ENCODE measurements at places on chromosomes 5 and 9.

- no peak for DNase-seq
These were observed 166.6 kb downstream of the SMARCA2 start for GRCh38 chr9:2181792-2182191.

- no peak for DNase-seq
These were observed 32.1 kb downstream of the NIPBL start for GRCh38 chr5:36908544-36909260.

GRCh38 chr9:36276781-36277181 lies 18.5 kb upstream of the GNE start:
- DNase-seq: no peak

- DNase-seq: no peak
These were observed 410.1 kb downstream of the CDH18 start for GRCh38 chr5:19577882-19578281.

DNA sequence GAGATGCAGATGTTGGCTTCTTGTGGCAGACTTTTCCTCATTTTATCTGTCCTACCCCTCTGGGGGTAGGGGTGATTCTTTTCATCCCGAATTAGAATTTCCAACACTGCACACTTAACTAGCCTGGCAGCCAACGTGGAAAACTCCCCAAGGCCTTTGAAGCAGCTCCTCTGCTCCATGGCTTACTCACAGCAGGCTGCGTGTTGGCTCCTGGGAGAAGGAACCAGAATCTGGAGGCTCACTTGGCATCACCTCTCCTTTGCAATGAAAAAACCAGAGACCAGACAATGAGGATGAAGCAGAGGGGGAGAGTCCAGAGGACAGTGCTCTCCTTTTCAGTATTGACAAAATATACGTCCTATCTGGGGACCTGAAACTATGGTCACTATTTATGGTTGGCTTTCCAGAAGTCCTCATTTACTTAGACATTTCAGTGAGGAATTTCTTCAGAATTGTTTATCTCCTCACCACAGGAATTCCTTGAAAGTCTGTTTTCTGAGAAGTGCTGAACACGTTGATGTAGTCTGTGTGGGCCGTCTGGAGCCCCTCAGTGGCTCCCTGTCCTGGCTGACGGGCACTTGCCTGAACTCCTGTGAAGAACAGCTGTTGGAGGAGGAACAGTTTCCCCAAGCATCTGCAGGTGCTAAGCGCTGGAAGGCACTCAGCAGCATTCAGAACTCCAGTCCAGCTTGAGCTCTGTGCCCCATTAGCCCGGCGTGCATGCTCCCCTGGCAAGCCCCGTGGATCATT lies 231.3 kb downstream of the RFK start:
- DNase-seq: no peak

DNA sequence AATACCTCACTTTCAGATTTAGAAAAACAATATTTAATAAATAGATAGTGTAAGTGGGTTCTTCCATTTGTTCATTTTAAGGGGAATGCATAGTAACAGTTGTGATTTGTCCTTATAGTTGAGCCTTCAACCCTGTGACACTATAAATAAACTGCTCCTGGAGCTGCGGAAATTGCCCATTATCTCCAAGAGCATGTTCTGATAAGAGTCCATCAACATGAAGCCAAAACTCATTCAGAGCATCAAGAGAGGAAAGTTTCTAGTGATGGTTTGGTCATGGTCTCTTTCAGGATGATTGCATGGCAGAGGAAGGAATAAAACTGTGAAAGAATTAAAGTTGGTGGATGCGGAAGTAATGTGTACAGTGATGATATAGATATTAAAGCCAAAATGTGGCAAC lies 772.1 kb upstream of the DMAC1 start:
- DNase-seq: no peak

Data from NCI-H774 (cell line).